Dorsolateral prefrontal cortex (tissue), 122 donors: ENCODE measurements at places on chromosomes 12 and 14.

- DNase-seq: no peak
Observed at GRCh38 chr12:49867570-49868341, 24.9 kb upstream of the BCDIN3D start.

DNA sequence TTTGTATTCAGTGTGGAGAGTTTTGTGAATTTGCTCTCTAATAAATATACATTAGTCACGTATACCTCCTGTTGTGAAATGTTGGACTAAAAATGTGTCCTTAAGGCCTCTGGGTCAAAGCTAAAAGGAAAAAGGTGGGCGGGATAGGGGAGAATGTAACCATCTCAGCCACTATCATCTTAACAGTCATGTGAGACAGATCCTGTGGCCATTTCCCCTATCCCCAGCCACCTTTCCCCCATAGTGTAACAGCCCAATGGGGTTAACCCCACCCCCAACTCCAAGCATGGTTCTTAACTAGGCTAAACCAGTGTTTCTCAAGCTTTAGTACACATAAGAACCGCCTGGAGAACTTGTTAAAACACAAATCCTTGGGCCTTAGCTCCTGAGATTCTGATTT, 6.5 kb upstream of the ITPR2 start:
- DNase-seq: no peak

GRCh38 chr12:49920241-49920914, 16.7 kb upstream of the FAIM2 start:
- DNase-seq: peak; percentile 22

DNA sequence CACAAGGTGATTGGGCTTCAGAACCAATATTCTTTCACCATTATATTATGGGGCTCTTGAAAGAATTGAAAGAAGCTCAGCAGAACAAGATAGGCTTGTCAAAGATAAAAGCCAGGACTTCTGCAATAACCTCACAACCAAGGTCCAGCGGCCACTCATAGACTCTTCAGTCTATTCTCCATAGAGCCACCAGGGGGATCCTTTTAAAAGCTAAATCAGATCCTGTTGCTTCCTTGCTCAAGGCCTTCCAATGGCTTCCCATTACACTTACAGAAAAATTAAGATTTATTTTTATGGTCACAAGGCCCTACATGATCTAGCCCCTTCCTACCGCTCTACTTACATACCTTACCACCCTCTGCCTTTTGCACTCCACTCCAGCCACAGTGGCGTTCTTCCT, 169.6 kb downstream of the C12orf42 start:
- no peak for DNase-seq

DNA sequence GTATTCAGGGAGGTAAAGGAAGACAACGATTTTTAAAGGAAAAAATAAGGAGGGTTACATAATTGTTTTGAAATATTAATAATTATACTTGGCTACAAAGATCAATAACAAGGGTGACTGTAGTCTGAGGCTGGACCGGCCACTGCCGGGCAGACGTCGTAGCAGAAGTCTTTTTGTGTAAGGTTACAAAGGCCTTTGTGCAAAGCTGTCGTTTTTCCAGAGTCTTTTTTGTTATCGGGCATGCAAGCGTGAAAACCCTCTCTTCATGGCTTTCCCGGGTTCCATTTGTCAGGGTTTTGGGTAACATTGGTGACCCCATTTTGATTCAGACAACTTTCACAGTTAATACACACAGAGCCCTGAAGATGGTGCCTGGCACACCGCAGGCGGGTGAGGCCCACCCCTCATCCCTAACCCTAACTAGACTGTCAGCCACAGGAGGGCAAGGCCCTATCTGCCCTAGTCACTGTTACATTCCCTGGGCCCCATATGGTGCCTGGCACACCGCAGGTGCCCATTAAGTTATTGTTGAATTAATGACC, 31.3 kb downstream of the RILPL1 start:
- peak; percentile 44 for DNase-seq

DNA sequence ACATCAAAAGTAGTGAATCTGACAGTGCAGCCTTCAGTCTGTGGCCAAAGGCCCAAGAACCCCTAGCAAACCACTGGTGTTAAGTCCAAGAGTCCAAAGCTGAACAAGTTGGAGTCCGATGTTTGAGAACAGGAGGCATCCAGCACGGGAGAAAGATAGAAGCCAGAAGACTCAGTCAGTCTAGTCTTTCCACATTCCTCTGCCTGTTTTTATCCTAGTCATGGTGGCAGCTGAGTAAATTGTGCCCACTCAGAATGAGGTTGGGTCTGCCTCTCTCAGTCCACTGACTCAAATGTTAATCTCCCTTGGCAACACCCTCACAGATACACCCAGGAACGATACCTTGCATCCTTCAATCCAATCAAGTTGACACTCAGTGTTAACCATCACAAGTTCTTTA, 1255.4 kb downstream of the LRFN5 start:
- no peak for DNase-seq

DNA sequence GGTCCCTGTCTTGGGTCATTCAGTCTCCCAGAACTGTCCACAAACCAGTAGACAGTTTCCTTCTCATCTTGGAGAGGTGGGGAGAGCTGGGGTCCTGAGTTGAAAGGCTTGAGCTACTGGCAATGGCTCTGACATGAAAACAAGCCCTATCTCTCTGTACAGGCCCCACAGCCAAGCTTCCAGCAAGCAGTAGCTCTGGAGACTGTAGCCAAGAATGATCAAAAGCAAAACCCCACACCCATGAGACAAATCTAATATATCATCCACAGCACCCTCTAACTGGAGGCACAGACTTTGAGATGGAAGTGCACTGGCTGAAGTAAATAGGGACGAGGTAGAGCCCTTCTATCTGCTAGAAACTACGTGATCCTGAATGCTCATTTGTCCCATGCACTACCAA, 40.9 kb downstream of the RERG start:
- DNase-seq: no peak

- no peak for DNase-seq
Observed at GRCh38 chr14:83594874-83595273, 1935.1 kb upstream of the FLRT2 start.

DNA sequence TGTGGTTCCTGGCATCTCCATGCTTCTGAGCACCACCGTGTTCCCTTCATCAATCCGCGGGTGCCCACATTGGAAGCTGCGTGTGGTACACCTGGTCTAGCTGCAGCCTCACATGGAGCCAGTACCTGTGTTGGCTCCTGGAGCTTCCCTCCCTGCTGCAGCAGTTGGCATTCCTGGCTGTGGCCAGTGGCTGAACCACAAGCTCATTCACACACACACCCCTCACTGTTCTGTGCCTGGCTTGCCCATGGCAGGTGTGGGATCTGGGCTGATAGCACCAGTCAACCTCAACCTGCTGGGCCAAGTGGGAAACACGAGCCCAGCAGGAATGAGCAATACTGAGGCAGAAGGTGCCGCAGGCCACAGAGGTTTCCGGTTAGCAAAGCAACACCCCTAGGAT, 256.2 kb upstream of the LRFN5 start:
- no peak for DNase-seq

- DNase-seq: no peak
Observed at GRCh38 chr12:9223830-9224229, 15.6 kb upstream of the PZP start.

DNA sequence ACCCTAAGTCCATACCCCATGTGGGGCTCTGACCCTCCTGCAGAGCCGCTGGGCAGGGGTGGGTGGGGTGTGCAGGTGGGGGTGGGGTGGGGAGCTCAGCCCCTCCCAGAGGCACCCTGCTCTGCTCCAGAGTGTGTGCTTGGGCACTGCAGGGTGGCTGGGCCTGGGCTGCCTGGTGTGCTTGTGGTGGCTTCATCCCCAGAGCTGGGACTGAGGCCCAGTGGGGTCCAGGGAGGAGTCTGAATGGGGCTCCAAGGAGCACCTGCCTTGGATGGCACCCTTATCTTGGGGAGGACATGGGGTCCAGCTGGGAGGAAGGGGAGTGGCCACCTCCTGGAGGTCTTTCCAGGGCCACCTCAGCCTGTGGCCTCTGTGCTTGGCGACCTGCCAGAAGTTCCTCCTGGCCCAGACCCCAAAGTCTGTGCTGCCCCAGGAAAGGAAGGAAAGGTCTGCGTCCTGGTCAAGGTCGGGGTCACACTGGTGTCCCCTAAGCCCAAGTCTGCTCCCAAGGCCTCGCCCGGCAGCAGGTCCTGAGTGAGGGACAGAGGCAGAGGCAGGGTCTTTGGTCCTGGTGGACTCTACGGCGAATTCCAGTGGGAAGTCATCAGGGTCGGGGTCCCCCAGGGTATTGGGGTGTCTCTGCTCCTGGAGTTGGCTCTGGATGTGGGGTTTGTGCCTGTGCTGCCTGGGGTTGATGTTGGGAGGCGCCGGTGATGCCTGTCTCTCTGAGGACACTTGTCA, 373.4 kb downstream of the TMEM121 start:
- DNase-seq: no peak

DNA sequence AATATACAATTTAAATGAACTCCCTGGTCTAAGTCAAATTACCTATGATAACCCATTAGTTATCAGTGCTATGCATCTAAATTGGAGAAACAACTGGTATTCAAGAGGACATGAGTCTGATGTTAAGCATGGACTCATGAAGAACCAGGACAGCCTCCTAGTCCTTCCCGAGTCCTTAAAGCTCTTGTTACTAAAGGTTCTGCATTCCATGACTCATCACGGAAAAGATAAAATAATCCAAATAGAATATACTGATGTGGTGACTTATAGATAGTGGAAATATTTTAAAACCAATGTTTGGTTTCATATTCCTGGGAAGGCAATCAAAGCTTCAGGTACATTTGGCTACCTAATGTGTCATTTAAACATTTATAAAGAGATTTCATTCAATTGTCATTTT, 117.2 kb upstream of the PMCH start:
- DNase-seq: no peak

DNA sequence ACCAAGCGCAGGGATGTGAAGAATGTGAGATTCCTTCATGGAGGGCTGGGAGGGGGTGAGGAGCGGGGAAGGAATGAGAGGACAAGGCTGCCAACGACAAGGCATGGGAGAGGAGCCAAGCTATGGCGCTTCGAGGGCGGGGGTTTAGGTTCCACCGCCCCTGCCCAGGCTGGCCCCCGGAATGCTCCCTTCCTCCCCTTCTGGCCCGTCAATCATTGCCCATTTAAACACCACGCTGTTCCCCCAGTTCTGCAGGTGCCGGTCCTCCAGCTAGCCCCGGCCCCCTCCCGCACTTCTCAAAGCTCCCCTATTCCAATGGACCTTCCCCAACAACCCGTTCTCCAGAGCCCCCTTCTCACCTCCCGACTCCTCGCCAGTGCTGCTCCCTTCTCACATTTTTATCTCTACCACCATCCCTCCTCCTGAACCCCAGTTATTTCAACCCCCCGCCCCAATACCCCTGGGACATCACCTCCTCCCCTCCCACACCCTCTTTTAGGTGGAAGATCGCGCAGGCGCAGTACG, 428 bp downstream of the RNF41 start:
- peak; percentile 56 for DNase-seq

GRCh38 chr12:65649126-65649525, 175.2 kb upstream of the HMGA2 start:
- no peak for DNase-seq

DNA sequence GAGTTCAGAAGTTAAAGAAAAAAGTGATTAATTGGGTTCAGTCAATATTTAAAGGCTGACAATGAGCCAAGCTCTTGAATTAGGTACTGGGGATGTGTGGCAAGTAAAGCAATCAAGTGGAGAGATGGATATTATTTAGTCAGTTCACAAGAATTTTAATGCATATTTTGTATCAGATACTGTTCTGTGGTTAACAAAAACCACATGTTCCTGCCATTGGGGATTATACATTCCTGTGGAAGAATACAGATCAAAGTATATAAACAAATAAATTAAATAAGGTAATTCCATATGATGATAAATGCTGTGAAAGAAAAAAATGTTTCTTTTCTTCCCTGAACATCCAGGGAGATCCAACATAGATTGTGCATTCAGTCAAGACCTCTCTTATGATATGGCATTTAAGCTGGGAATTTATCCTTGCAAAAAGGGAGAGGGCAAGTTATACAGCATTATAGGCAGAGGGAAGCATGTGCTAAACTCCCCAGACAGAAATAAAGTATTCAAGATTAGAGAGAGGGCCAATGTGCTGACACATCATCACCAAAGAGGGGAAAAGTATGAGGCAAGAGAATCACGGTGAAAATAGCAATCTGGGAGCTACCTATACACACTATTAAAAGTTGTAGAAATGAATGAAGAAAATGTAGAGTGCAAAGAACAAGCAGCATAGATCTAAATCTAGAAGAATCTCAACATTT, 17.6 kb upstream of the A2M start:
- DNase-seq: no peak

GRCh38 chr14:30420515-30420914, 138.4 kb upstream of the G2E3 start:
- no peak for DNase-seq

DNA sequence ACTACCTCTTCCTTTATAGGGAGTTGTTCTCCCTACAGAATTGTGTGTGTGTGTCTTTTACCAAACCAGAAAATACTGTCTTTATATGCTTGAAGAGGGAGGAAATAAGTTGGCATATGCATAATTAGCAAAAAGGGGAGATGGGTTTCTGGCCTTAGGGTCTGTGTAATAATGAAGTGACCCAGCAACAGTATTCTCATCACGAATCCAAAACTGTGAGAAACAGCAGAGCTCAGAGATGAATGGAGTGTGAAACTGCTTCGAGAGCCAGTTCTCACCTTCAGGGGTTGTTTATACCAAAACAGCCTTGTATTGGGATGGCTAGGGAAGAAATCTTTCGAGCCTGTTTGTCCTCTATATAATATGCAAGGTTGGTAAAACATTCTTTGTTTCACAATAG, 227.5 kb downstream of the MON2 start:
- no peak for DNase-seq

GRCh38 chr14:100403802-100404365, 80.7 kb downstream of the SLC25A47 start:
- no peak for DNase-seq

- DNase-seq: no peak
Observed at GRCh38 chr12:124111006-124111405, 138.0 kb downstream of the ZNF664 start.

DNA sequence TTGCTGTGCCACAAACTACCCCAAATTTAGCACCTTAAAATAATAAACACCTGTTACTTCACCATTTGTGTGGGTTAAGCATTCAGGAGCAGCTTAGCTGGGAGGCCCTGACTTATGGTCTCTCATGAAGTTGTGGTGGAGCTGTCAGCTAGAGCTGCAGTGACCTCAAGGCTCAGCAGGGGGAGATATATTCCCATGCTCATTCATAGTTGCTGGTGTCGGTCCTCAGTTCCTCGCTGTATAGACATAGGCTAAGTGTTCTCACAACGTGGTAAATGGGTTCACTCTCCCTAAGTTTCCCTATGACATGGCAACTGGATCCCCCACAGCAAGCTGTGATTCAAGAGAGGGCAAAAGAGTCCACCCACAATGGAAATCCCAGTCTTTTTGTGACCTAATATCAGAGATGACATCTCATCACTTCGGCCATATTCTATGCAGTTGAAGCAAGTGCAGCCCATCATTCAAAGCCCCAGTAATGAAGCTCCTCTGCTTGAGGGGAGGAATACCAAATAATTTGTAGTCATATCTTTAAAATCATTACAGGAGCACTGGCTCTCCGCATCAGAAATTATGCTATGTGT, 41.1 kb downstream of the PRB3 start:
- DNase-seq: no peak
